ENCODE measurements at places on chromosomes 2 and 18. TPM values are rescaled to one million over a fixed set of nuclear protein-coding genes. Genes with fewer than 3 reads are reported as not detected.

- no peaks in the 10 kb centered on the region for H3K27me3 ChIP-seq
- no peaks in the 10 kb centered on the region for H3K36me3 ChIP-seq
- no peak for DNase-seq
- no peak overlapping the region for H3K4me3 ChIP-seq
- peaks cover 30% of the 10 kb centered on the region for H3K4me1 ChIP-seq
- H3K27ac ChIP-seq = no peak overlapping the region
Observed at GRCh38 chr2:217293046-217293445, 433.2 kb upstream of the TNP1 start.

DNA sequence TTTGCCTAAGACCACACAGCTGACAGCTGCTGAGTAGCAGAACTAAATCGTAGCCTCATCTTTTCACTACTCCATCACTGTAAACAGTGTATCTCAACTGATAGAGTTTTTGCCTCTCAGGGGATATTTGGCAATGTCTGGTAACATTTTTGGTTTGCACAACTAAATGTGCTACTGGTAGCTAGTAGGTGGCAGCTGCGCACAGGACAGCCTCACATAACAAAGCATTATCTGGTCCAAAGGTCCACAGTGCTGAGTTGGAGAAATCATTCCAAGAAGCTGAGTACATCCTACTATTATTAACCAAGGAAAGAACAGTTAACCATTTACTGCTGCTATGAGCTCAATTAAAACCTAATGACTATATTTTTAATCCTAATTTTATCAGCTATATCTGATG lies 6.1 kb upstream of the CCDC102B start:
- peak; percentile 25 for DNase-seq
- no peaks in the 10 kb centered on the region for H3K27me3 ChIP-seq
- H3K27ac ChIP-seq = no peak overlapping the region
- H3K4me1 ChIP-seq = no peaks in the 10 kb centered on the region
- no peak overlapping the region for H3K4me3 ChIP-seq

GRCh38 chr2:33238111-33238510 lies 238.3 kb upstream of the RASGRP3 start:
- H3K36me3 ChIP-seq = no peaks in the 10 kb centered on the region
- H3K27me3 ChIP-seq = no peaks in the 10 kb centered on the region
- no peaks in the 10 kb centered on the region for H3K4me1 ChIP-seq
- no peak overlapping the region for H3K27ac ChIP-seq
- DNase-seq = no peak

DNA sequence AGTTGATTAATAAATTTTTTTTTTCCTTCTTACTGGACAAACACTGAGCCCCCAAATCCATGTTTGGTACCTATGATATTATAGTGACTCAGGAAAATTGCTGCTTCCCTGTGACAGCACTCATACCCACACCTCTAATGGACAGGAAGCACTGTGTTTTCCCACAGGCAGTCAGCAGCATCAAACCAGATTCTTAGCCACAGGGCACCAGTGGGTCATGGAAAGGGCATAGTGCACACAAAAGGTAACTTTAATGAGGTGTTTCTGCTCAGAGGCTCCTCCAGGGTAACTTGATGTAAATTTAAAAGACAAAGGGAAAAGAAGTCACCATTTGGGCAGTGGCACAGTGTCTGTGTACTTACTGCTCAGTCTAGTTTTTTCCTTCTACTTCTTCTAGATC lies 34.1 kb downstream of the SERPINB11 start:
- no peaks in the 10 kb centered on the region for H3K4me1 ChIP-seq
- no peak for DNase-seq
- no peak overlapping the region for H3K4me3 ChIP-seq
- no peak overlapping the region for H3K27ac ChIP-seq
- no peaks in the 10 kb centered on the region for H3K36me3 ChIP-seq
- H3K27me3 ChIP-seq = no peaks in the 10 kb centered on the region

DNA sequence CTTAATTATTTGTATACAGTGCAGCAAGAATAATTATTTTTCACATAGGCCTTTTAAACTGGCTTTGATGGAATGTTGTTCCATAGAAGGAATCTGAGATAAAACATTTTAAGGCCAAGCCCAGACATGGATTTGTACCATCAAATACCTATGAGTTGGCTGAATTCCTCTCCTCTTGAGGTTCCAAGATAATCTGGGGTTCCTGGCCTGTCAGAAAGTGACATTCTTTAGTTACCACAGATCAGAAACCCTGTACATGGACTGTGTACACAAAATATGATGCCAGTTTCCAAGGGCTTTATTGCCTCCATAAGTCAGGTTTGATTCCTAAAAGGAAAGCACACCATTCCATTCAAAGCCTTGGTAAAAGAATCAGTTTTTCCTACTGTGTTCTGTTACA lies 1256.7 kb upstream of the NRXN1 start:
- H3K4me1 ChIP-seq = no peaks in the 10 kb centered on the region
- no peak overlapping the region for H3K4me3 ChIP-seq
- no peak overlapping the region for H3K27ac ChIP-seq

DNA sequence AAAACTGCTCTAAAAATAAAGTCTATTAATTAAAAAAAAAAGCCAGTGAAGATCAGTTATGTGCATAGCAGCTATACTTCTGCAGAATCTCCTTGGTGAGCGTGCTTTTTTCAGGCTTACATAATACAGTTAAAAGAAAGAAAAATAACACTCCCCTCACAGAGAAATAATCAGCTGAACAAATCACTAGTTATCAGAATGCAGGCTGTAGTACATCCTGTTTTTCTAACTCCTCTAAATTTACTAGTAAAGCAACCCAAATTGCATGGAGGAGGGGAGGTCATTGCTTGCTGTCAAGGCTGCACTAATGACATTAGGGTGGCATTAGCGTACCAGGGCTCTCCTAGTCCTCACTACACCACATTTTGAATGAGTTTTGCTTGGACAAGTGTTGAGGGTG lies 192.2 kb downstream of the PLCL1 start:
- no peak overlapping the region for H3K4me3 ChIP-seq
- no peaks in the 10 kb centered on the region for H3K36me3 ChIP-seq
- no peak for DNase-seq
- no peaks in the 10 kb centered on the region for H3K4me1 ChIP-seq

The CTAGE1 gene
- total RNA-seq = 0.47 TPM

DNA sequence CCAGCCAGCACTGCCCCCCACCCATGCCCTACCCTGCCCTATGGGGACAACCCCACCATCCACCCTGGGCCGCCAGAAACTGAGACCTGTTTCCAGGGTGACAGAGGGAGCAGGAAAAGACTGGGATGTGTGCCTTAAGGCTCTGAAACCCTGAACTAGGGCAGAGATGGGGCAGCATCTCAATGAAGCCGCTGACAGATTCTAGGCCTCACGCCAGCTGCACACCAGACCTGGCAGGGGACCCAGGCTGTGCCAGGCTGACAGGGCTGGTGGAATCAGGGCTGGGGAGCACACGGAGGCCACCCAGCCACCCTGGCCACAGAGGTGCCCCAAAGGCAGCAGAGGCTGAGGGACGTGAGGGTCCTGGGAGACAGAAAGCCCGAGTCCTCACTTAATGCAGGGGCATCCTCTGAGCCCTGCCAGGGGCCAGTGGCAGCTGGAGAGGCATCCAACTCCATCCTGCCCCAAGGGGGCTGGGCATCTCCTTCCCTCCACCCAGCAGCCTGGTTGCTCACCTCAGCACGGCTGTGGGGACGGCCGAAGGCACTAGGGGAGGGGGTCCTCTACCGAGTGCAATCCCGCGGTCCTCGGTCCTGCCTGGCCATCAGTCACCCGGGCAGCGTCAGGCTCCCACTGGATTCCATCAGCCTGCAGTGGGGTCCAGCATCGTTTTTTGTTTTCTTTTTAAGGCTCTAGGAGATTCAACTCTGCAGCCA lies 169.2 kb downstream of the ZFP36L2 start:
- no peak overlapping the region for H3K4me3 ChIP-seq
- no peak overlapping the region for H3K27ac ChIP-seq
- H3K27me3 ChIP-seq = no peaks in the 10 kb centered on the region
- peaks cover 21% of the 10 kb centered on the region for H3K4me1 ChIP-seq

The CCDC141 gene
- 5.0 TPM for total RNA-seq

The CD8B2 gene
- not detected for total RNA-seq

GRCh38 chr2:235661167-235661937 lies 167.5 kb downstream of the AGAP1 start:
- H3K4me1 ChIP-seq = peaks cover 36% of the 10 kb centered on the region
- H3K36me3 ChIP-seq = no peaks in the 10 kb centered on the region
- H3K27ac ChIP-seq = no peak overlapping the region
- DNase-seq = no peak

The KCNE4 gene
- total RNA-seq = 54.6 TPM

The TLX2 gene
- total RNA-seq = not detected

The CETN1 gene
- not detected for total RNA-seq

- H3K36me3 ChIP-seq = no peaks in the 10 kb centered on the region
- no peaks in the 10 kb centered on the region for H3K27me3 ChIP-seq
- H3K4me3 ChIP-seq = no peak overlapping the region
- H3K27ac ChIP-seq = no peak overlapping the region
- H3K4me1 ChIP-seq = no peaks in the 10 kb centered on the region
Observed at GRCh38 chr2:182554950-182555349, 128.1 kb upstream of the PDE1A start.

DNA sequence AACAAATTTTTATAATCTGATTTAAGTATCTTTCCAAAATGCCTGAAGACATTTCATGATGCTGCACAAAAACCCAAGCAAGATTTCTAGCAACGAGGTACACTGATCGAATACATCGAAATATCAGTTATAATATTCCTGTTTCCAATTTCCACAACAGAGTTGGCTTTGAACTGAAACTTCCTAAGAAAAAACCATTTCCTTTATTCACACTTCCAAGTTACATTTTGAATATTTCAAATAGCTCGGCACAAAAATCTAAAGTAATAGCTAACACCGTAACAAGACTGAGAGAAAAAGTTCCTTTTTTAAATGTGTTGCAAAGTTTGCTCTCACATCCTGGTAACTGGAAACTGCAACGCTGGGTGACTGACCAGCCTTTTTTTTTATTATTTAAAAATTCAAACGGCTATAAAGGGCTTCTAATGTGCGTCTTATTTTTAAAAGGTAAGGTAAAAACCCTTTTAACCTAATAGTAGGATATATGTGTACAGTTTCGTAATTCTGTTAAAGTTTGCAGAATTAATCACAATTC lies 1.7 kb downstream of the HNRNPLL start:
- peak overlapping the region; percentile 34 for H3K4me3 ChIP-seq
- H3K27ac ChIP-seq = peak overlapping the region; percentile 100
- DNase-seq = no peak
- no peaks in the 10 kb centered on the region for H3K36me3 ChIP-seq
- H3K4me1 ChIP-seq = peaks cover 23% of the 10 kb centered on the region

GRCh38 chr2:10500601-10501361 lies 52.7 kb upstream of the ODC1 start:
- no peak overlapping the region for H3K4me3 ChIP-seq
- no peak for DNase-seq
- no peak overlapping the region for H3K27ac ChIP-seq
- no peaks in the 10 kb centered on the region for H3K36me3 ChIP-seq
- no peaks in the 10 kb centered on the region for H3K4me1 ChIP-seq
- no peaks in the 10 kb centered on the region for H3K27me3 ChIP-seq

The SNORC gene
- 1.4 TPM for total RNA-seq

GRCh38 chr2:157172866-157173578 lies 84.5 kb upstream of the GALNT5 start:
- no peak overlapping the region for H3K4me3 ChIP-seq
- H3K36me3 ChIP-seq = no peaks in the 10 kb centered on the region
- H3K4me1 ChIP-seq = peaks cover 5% of the 10 kb centered on the region
- DNase-seq = no peak
- peak overlapping the region; percentile 63 for H3K27ac ChIP-seq

DNA sequence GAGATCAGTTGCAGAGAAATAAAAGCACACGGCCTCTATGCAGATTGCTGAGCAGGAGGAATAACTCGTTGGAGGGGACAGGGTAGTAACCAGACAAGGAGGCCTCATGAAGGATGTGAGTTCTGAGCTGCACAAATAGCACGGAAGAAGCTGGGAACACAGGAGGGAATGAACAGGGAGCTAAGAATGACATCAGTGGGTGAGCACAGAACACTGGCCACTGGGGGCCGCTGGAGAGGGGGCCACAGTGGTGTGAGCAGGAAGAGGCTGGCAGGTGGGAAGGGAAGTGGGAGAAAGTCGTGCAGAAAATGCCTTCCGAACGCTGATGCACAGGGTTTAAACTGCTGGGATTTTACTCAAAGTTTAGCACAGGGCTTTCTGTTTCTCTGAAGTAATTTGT lies 61.0 kb downstream of the ZAP70 start:
- H3K27ac ChIP-seq = no peak overlapping the region
- no peak overlapping the region for H3K4me3 ChIP-seq
- peak; percentile 36 for DNase-seq
- H3K27me3 ChIP-seq = no peaks in the 10 kb centered on the region
- no peaks in the 10 kb centered on the region for H3K36me3 ChIP-seq

The ITM2C gene
- total RNA-seq = 485 TPM

The LBX2 gene
- total RNA-seq = 3.4 TPM

GRCh38 chr18:75173125-75173432 lies 35.9 kb downstream of the PTGR3 start:
- no peak overlapping the region for H3K27ac ChIP-seq
- no peaks in the 10 kb centered on the region for H3K36me3 ChIP-seq
- H3K27me3 ChIP-seq = no peaks in the 10 kb centered on the region
- no peak overlapping the region for H3K4me3 ChIP-seq
- peak; percentile 27 for DNase-seq

GRCh38 chr2:79511320-79511951 lies 1.4 kb upstream of the CTNNA2 start:
- H3K27ac ChIP-seq = no peak overlapping the region
- no peaks in the 10 kb centered on the region for H3K4me1 ChIP-seq
- H3K27me3 ChIP-seq = peaks cover 32% of the 10 kb centered on the region
- H3K36me3 ChIP-seq = no peaks in the 10 kb centered on the region
- H3K4me3 ChIP-seq = no peak overlapping the region
- peak; percentile 87 for DNase-seq

The SNTG2 gene
- not detected for total RNA-seq

The CSRNP3 gene
- total RNA-seq = 14.0 TPM

- peaks cover 4% of the 10 kb centered on the region for H3K4me1 ChIP-seq
- H3K36me3 ChIP-seq = no peaks in the 10 kb centered on the region
- H3K4me3 ChIP-seq = no peak overlapping the region
- H3K27me3 ChIP-seq = no peaks in the 10 kb centered on the region
Observed at GRCh38 chr18:23636071-23636399, 26.7 kb downstream of the ANKRD29 start.

DNA sequence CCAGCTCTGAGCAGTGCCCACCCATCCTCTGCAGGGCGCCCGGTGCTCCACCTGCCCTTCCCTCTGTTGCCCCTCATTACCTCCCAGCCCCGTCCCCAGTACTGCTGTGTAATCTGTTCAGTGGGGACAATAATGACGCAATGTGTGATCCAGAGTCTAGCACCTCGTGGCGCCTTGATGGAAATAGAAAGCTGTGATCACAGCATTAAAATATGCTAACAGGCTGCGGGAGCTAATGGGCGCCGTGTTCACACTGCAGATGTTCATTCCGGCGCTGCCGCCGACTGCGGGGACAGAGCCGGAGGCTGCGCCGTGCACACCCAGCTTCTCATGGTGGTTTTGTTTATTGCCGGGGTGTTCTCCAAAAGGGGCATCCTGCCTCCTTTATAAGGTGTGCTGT lies 235.2 kb downstream of the LDLRAD4 start:
- no peak overlapping the region for H3K4me3 ChIP-seq
- no peaks in the 10 kb centered on the region for H3K36me3 ChIP-seq
- no peak overlapping the region for H3K27ac ChIP-seq
- no peaks in the 10 kb centered on the region for H3K4me1 ChIP-seq

Data from hepatocyte (in vitro differentiated cells).